Calu3 (cell line): ENCODE measurements at places on chromosomes 7 and 10. TPM values are rescaled to one million over a fixed set of nuclear protein-coding genes. Genes with fewer than 3 reads are reported as not detected.

DNA sequence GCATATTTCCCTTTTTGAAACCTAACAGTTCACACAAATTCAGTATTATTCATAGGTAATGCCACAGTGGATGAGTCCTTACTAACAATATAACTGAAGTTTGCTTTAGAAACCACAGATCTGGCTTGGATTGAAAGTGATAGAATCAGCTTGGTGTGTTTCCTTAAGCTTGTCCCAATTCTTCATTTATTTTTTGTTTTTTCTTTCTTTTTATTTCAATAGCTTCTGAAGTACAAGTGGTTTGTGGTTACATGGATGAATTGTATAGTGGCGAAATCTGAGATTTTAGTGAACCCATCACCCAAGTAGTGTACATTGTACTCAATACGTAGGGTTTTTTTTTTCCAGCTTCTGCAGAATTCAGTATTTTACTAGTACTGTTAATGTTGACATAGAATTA, 518.2 kb upstream of the SEMA3D start:
- DNase-seq = no peak

DNA sequence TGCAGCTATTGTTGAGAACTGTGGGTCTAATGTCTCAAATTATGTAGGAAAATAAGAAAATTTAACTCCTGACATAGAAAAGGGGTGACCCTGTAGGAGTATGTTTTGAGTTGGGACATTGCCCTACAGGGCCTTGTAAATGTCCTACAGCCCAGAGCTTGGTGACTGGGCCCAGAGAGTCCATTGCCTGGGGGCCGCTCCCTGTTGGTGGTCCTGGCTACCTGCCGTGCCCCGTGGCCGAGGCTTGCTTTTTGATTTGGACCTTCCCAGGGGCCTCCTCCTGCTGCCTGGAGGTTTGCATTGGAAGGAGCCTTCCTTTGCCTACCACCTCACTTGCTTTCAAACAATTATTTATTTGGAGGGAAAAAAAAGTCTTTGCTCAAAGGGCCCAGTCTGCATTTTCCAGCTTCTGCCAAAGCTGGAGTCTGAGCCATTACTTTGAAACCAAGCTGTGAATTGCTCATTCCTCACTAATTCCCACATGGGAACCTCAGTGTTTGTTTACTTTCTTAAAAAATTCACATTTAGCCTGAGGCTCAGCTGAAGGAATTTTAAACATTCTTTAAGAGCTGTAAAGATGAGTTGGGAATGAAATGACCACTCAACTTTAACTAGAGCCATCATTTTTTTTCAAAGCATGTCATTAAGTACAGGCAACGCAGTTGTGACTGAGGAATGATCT, 355.0 kb downstream of the GLRX3 start:
- no peak for DNase-seq

DNA sequence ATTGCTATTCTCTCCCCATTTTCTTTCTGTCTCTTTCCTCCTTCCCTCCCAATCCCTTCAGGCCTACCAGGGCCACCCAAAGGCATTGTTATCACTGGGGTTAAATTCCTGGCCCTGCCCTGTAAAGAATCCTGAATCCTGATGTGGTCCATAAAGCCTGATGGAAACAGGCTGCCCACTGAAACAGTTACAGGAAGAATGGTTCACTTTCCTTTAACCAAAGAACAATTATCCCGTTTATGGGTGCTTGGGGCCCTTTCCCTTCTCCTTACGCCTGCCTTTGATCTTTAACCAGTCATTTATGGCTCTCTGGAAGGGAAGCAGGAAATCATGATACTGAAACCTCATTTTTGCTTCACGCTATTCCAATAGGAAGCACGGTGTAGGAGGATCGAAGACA, 273.1 kb upstream of the NEBL start:
- DNase-seq = no peak

TMEM140 gene
- total RNA-seq = 4.2 and 11.4 TPM in 2 replicates

DNA sequence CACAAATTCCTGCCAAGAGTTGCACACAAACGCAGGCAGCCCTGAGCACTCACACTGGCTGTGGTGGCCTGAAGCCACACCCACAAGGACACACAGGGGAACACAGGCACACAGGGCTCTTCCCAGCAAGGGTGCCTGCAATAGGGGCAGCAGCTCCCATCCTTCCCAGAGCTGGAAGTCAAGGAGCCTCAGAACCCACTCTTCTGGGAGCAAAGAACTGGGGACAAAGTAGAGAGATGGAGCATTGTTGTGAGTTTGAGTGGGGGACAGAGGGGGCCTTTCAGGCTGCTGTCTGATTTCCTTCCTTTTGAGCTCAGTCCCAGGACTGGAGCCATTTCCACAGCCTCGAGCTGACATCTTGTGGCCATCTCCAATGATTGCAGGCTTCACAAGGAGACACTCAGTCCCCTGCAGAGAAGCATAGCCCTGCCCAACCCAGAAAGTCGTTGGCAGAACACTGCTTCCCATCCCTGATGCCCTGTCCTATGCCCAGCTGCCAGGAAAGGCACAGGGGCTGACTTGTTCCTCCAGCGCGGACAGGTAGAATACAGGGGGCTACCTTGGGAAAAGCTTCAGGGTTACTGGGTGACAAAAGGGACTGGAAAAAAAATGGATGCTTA, 34.4 kb upstream of the SLF2 start:
- DNase-seq = peak; percentile 41

DNA sequence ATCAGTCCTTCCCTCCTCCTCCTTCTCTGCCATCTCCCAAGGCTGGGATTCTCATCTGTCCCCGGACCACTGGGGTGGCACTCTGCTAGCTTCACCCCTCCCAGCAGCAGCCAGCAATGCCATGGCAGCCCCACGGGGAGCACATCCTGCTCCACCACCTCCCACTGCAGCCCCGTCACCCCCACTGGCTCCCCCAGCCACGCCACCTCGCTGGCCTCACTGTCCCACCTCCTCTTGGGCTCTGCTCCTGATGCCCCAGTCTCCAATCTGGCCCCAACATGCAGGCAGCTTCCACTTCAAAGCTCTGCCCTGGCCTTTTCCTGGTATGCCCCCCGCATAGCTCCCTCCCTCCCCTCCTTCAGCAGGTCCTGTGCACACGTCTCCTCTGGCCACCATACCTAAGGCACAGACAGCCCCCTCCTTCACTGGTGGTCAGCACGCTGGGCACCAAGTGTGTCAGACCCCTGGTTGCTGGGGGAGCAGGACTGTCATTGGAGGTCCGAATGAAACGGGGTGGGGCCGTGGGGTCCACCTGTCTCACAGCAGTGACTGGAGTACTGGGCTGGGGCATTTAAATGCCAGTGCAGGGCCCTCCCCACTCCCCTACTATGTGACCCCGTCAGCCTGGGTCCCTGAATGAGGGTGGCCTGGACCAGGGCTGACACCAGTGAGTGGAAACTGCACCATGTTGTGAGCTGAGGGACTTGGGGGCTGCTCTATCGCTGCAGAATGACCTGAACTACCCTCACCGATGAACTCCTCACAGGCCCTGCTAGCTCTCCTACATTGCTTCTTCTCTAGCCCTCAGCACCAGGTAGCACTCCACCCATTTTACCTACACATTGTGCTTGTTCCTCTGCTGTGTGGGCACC, 38.7 kb downstream of the RASGEF1A start:
- DNase-seq = no peak

- DNase-seq = no peak
These were observed 7.0 kb downstream of the REEP3 start for GRCh38 chr10:63528084-63528744.

- no peak for DNase-seq
These were observed 50.2 kb downstream of the COL17A1 start for GRCh38 chr10:104035194-104036068.

DNA sequence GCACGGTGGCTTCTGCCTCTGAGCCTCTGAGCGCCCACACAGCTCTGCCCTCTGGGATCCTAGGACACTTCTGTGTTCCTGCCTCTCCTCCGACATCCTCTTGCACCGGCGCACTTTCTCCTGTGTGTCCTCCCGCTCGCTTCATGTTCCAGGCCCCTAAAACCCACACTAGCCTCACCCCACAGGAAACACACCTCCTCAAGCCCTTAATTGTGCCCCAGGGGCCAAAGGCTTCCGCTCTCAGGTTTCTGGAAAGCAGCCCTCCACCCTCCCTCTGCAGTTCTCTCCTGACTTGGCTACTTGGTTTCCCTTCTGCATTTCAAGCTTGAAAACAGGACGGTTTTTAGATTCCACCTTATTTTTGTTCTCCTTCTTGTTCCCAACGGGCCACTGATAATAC, 7.3 kb downstream of the GFRA1 start:
- DNase-seq = no peak

GRCh38 chr10:72062832-72063702, 25.3 kb downstream of the SPOCK2 start:
- no peak for DNase-seq

- DNase-seq = no peak
These were observed 16.7 kb downstream of the SEMA3A start for GRCh38 chr7:84177758-84178412.

PTN gene
- total RNA-seq = 0.35 and 0.54 TPM in 2 replicates

DNA sequence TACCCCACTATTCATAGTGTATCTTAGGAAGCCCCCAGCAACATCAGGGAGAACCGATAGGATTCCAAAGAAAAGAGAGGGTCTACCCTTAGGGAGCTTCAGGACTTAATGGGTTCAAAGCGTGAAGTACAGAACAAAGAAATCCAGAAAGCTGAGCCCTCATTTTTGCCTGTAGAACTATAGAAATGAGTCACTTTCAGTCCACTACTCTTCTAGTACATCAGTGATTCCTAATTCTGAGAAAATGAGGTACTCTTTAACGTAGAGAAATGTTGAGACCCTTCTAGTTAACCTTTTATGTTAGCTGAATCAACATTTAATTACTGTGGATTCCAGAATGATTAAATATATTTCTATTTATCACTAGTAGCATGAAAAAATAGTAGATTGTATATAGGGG, 1.8 kb downstream of the TDRD1 start:
- no peak for DNase-seq

- DNase-seq = no peak
These were observed 33.1 kb downstream of the CACNA2D1 start for GRCh38 chr7:82410461-82410860.

CCDC172 gene
- not detected in 2 replicates for total RNA-seq

GRCh38 chr7:49099587-49100326, 175.4 kb downstream of the CDC14C start:
- DNase-seq = no peak

OR2A1 gene
- total RNA-seq = not detected in 2 replicates

CALCR gene
- total RNA-seq = not detected in 2 replicates

SUGCT gene
- total RNA-seq = 1.6 and 3.5 TPM in 2 replicates

PLEKHS1 gene
- total RNA-seq = 5.9 and 13.8 TPM in 2 replicates

GRCh38 chr10:2979306-2979705, 88.0 kb upstream of the PFKP start:
- DNase-seq = no peak

DNA sequence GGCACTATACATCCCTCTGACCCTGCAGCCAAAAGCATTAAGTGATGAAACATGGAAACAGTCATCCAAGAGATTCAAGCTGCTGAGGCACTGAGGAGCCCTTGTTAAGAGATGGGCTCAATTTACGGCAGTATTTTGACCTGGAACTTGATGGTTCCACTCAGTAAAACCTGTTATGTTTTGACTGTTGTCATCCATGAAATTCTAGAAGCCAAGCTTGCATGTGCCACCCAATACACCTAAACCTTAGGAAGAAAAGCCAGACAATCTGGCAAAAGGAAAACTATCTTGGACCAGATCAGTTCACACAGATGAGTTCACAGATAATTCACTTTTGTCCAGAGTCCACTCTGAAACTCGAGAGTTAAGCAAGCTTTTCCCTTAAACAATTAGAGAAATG, 53.2 kb downstream of the ICA1 start:
- DNase-seq = no peak

- DNase-seq = peak; percentile 88
These were observed 26.5 kb downstream of the NUB1 start for GRCh38 chr7:151368136-151368571.

PHKG1 gene
- total RNA-seq = 1.1 and 2.6 TPM in 2 replicates

TMEM26 gene
- not detected in 2 replicates for total RNA-seq

- DNase-seq = peak; percentile 48
These were observed 24.6 kb upstream of the ITGA8 start for GRCh38 chr10:15744217-15744865.

GRCh38 chr10:97380516-97380915, 20.6 kb downstream of the RRP12 start:
- DNase-seq = no peak

DNA sequence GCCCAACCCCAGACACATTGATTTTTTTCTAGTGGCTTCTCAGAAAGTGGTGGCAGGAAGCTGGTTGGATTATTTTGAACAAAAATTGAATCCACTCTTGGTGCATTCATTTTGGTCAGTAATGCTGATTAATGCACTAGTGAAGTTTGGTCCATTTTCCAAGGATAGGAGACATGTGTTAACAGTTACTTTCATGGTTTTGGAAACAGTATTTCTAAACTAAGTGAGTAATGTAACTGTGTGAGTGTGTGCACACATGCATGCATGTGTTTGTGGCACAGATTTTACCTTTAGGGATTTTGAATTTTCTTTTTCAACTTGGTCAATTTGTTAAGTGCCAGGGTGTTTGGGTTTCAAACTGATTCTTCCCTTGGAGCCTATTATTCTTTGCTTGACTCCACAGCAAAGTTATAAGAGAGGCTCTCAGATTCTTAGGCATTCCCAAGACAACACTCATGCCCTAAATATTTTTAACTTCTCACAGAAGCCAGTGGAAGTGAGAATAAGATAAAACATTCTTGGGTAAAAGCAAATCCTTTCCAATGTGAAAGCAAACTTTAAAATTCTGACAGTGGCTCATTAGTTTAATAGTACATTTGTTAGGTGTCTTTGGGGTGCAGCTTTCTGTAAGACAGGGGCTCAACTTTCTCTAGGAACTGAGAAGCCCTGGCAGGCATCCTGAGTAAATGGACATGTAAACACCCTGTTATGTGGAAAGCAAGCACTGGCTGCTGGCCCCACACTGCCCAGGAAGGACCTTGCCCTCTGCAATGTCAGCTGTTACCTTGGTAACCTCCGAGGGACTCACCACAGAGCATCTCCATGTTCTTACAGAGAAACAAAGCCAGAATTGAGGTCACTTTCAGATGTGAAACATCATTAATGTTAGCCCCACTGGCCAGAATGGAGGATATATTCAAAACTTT, 68.4 kb downstream of the ASAH2B start:
- peak; percentile 15 for DNase-seq

EIF4H gene
- total RNA-seq = 191 and 196 TPM in 2 replicates

DNA sequence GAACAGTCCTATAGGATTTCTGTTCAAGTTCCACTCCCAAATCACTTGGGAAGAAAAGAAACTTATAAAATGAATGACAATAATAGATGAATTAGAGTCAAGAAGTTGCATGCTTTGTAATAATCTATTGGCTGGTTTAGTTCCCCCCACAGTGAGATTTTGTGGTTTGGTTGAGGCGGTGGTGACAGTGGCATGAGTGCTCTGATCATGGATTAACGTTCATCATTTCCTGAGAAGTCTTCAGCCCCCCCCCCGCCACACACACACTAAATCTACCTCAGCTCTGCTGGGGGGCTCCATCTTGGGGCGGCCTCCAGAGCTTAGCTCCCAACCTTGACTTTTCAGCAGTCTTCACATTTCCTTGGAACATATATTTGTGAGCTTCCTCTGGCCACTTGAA, 121.7 kb downstream of the ABCA13 start:
- DNase-seq = no peak

AKR1C8 gene
- not detected in 2 replicates for total RNA-seq
